Endothelial cell (in vitro differentiated cells): ENCODE measurements at places on chromosomes 4 and X.

- DNase-seq: peak; percentile 77
Measured at GRCh38 chr4:54322818-54323417, 93.8 kb downstream of the PDGFRA start.

DNA sequence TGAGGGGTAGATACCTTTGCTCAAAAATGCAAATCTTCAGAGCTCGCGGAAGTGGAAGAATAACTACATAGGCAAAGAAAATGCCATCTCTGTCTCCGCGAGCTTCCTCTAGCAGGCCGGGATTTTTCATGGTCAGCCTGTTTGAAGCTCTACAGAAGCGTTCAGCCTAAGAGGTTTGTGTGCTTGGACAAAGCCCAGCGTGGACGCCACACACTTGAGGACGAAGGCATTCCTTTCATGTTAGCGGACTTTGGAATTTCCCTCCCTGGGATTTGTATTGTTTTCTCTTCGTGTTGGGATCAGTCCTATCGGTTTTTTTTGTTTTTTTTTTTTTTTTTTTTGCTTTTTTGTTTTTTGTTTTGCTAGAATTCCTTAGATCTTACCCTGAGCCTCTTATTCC lies 53.7 kb downstream of the SMIM31 start:
- peak; percentile 11 for DNase-seq

DNA sequence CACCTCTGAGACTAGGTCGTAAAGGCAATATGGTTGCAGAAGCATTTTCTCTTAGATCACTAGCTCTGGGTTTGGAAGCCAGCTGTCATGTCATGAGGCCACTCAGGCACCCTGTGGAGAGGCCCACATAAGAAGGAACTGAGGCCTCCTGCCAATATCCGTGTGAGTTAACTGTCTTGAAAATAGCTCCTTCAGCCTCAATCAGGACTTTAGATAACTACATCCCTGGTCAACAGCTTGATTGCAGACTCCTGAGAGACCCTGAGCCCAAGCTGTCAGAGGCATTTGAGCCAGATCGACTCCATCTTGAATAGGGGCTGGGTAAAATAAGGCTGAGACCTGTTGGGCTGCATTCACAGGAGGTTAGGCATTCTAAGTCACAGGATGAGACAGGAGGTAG lies 15.1 kb upstream of the REPS2 start:
- no peak for DNase-seq

DNA sequence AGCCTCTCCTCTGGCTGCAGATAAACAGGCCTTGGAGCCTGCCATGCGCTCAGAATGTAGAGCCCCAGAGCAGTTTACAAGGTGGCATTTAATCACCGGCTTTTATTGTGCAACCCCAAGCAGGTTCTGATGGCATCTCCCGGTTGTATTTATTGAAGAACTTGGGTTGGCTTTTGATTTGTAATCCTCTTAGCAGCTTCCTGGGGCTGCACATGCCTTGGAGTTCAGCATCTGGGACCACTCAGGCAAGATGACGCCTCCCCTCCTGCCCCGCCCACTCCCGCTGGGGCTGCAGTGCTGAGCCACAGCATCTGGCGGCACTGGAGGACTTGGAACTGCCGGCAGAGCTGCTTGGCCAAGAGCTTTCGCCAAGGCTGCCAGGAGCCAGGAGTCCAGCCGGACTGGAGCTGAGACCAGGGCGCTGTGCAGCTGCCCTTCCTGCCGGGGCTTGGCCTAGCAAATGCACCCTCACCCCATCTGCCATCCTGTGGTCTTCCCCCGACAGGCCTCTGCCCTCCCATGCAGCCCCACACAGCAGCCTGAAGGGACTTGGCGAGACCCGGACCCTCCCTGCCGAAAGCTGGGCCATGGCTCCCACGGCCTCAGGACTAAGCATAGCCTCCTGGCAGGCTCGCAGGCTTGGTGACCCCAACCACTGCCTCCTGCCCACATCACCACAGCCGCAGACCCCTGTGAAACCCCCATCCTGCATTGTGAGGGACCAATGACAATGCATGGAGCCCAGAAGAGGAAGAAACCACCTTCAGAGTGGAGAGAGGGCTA lies 5.4 kb downstream of the HTRA3 start:
- DNase-seq: no peak

GRCh38 chrX:38183596-38183995 lies 37.1 kb downstream of the SRPX start:
- no peak for DNase-seq

- DNase-seq: no peak
Measured at GRCh38 chrX:71604141-71604540, 14.2 kb downstream of the CXCR3 start.

DNA sequence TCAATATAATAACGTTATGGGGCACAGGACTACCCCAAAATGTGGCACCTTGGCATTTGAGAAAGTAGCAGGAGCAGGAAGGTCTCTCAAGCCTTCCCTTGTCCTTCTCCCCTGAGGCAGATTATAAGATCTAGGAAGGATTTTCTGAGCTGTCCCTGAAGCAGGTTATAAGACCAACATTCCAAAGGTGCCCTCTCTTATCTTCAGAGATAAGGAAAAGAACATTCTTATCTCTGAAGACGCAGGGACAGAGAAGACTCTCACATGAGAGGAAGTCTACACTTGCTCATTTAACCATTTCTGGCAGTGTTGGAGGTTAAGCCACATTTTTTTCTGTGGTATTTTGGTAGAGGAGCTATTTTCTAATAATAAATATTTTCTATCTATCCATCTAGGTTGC lies 437.9 kb upstream of the MAOA start:
- no peak for DNase-seq

DNA sequence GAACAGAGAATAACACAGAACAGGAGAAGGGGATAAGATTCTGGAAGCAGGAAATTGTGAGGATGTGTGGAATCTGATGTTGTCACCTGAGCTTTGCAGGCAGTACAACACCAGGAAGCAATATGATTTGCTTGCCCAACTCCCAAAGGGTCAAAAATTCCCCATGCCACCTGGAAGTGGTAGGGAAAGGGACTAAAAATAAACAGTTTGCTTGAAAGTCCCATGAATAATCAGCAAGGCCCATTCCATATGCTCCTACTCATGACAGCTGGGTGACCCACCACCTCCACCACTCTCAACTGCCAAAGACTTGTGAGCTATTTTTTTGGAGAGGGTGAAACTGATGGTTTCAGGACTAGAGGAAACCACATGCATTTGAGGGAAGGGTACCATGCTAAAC lies 168.4 kb downstream of the KCNIP4 start:
- no peak for DNase-seq

DNA sequence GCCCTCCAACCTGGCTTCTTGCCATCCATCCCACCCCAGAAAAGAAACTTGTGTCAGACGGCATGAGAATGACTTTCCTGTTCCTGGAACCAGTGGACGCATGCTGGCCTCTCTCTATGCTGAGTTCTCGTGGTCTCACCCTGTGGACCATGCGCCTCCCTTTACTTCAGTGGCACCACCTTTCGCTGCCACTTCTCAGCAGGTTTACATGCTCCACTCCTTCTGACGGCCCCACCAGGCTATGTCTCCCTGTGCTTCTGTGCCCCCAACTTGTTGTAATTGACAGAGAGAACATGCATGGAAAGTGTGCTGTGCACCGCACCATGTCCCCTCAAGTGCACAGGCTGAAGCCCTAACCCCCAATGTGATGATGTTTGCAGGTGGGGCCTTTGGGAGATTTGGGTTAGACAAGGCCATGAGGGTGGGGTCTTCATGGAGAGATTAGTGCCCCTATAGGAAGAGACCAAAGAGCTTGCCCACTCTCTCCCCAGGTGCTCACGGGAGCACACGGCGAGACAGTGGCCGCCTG lies 3.1 kb upstream of the PPP2R2C start:
- no peak for DNase-seq

DNA sequence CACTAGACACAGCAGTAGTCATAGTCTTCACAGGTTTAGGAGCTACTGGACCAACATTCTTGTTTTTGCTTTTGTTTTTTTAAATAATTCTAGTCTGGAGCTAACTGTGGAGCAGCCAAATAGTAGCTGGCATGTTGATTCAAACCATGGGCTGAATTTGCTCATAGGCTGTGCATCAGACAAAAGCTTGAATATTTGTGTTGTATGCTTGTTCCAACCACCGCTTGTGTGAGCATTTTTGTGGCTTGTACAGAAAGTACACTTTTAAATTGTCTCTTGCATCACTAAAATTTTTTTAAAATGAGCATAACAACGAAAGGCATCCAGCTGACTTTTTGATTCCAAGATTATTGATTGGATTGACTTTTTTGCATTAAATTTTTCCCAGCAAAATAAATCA lies 39.6 kb downstream of the CCNI start:
- DNase-seq: no peak

DNA sequence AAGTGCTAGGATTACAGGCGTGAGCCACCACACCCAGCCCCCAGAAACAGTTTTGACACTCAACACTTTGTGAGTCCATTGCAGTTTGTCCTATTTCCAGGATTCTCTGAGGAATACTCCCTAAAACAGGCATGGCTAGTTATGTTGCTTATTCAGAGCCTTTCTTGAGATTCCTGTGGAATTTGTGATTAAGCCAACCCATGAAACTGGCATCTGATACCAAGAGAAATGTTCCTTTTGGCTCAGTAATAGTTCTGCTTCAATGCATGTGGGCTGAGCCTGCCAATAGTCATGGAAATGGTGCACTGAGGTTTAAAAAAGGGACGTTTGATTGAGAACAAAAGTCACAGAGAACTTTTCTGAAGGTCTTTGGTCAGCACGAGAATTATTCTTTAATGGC lies 241.7 kb downstream of the PPP1R2C start:
- DNase-seq: no peak

DNA sequence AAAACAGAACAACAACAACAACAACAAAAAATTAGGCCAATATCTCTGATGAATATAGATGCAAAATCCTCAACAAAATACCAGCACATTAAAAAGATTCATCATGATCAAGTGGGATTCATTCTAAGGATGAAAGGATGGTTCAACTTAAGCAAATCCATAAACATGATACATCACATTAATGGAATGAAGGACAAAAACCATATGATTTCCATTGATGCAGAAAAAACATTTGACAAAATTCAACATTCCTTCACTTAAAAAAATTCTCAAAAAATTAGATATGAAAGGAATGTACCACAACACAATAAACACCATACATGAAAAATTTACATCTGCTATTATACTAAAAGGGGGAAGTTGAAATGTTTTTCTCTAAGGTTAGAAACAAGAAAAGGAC lies 103.3 kb downstream of the IL15 start:
- DNase-seq: no peak

- no peak for DNase-seq
Measured at GRCh38 chrX:53266914-53267313, 14.5 kb downstream of the IQSEC2 start.

DNA sequence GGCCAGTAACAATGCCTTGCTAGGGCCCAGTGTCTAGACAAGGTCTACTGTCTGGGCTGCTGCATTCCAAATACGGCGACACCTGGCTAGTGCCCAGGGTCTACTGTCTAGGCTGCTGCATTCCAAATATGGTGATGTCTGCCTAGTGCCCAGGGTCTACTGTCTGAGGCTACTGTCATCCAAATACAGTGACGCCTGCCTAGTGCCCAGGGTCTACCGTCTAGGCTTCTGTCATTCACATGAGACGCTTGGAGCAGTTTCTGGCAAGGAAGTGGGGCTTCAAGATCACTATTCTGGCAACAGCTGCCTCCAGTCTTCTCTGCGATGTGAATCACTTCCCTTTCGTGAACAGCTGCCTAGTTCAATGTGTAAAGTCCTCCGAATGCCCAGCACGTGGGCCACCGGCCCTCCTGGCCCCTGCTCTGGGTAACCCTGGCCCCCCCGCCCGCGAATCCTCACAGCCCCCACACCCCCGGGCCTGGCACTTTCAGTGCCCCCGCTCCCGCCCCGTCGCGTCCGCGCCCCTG lies 12.7 kb downstream of the ACOX3 start:
- DNase-seq: no peak

- DNase-seq: peak; percentile 9
Measured at GRCh38 chr4:183987987-183988392, 82.9 kb downstream of the STOX2 start.

DNA sequence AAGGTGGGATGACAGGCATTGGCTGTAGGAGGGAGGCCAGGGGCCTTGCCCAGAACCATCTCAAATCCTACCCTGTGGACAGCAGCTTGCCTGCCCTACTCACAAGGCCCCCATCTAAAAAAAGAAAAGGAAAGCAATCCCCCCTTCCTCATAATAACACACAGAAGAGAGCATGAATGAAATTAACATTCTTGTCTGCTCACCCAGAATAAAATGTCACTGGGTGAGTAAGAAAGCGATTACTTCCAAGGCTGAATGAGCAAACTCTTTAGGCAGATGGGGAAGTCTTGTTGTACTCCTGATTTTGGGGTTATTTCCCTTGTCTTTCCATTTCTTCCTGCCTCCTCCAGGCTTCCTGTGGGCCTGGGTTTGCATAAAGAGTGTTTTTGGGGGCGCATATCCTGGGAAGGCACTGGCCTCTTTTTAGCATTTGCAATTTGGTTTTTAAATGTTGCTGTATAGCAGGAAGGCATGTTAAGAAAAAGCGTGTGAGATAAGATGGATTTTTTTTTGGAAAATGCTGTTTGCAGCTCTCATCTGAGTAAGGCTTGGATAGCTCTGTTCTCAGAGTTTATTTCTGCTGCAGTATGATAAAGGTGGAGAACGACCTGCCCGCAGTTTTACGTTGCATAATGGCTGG lies 248.3 kb upstream of the GATB start:
- no peak for DNase-seq

DNA sequence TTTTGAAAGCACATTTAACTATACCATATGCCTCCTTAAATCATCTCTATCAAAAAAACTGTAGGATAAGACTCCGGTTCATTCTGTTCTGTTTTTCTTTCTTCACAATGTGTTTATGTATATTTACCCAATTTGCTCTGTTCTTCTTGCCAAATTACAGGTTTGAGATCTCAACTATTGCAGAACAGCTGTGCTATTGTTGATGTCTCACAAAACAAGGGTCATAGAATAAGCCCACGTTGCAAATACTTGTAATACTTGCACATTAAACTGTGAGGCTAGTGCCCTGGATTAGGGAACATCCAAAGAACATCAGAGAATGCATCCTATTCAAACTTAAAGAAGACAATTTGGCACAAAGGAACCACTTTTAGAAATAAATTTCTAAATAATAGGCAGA lies 45.4 kb downstream of the ANTXR2 start:
- no peak for DNase-seq

DNA sequence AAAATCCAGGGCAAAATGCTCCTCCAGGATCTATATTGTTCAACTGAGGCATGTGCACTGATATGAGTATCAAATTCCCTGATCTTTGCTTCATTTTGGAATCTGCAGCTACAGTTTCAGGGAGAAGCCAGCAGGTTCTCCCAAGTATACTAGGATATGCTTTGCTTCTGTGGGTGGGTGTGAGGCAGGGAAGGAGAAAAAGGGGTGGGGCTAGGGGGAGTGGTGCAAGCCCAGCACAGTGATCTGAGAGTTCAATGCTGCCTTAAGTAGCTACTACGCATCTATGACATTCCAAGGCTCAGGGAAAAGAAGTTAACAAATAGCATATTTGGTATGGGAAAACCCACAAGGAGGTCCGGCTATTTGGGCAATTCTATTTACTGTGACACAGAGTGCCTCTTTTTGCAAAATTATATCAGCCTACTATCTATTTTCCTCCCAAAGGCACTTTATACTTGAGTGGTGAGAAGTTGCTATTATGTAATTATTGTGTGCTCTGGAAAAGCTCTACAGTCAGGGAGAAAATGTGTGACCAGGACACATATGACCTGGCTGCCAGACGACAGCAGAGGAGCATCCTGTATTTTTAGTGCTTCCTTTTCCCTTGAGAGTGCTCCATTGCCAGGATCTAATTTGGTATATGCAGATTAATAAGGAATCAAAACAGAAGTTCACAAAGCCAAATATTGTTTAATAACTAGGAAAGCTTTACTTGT lies 162.0 kb downstream of the RNF150 start:
- DNase-seq: no peak
